Right cardiac atrium (tissue), 5 donors: ENCODE measurements at places on chromosomes 6 and 20. TPM values are rescaled to one million over a fixed set of nuclear protein-coding genes. Genes with fewer than 3 reads are reported as not detected.

DNA sequence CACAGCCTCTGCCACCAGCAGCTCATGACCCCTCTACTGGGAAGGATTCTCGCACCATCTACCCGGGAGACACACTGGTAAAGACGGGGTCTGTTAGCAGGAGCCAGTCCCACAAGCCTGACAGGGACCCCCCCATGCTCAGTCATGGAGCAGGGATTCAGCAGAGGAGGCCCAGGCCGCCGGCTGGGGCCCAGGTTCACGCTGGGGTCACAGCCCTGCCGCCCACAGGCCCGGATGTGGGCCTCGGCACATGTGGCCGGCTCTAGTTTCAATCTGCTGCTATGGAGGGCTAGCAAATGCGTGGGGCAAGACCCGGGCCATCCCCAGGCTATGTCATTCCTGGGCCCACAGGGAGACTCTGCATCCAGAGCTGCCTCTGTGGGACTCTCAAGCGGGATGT is 25.1 kb downstream of the PXDC1 start:
- no peak for DNase-seq

PRDM13 gene
- polyA plus RNA-seq: not detected

GRCh38 chr6:1117530-1118286 is 194.2 kb upstream of the FOXQ1 start:
- no peak for DNase-seq

GRCh38 chr6:141744194-141744925 is 388.4 kb upstream of the GJE1 start:
- DNase-seq: no peak

DNA sequence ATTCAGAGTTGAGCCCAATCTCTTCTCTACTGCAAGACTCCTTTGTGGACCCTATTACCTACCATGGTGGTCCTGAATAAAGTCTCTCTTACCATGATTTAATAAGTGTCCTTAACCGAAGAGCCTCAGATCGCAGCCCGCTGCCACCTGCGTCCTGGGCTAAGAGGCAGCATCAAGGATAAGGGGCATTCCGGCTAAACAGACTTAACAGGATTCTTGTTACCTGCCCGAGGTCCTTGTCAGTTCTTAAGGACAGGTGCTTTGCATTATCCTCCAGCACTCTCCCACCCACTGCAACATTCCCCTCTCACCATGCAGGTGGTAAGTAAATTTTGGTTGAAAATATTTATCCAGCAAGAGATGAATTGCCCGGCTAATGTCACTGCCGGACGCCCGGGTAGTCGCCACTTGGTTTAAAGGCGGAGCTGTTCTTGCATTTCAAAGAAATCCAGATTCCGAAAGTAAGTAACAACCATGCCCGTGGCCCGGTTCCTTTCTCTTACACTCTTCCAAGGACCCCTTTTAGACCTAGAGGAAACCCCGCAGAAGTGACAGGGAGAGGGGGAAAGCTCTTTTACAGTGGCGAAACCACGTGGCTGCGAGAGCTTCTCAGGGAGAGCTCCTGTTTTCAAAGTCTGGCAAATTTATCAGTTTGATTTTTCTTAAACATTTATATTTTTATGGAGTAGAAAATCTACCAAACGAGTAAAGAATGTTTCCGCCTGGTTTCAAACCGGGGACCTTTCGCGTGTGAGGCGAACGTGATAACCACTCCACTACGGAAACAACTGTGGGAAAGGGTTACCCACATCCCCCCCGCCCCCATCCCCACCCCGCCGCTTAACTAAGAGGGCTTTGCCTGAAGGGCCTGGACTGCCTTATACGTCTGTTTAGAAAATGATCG is 41.9 kb upstream of the PRSS16 start:
- DNase-seq: no peak

SHLD1 gene
- polyA plus RNA-seq: 13.7 TPM

RAET1E gene
- polyA plus RNA-seq: 0.41 TPM

COL20A1 gene
- polyA plus RNA-seq: not detected

KIF6 gene
- 0.43 TPM for polyA plus RNA-seq
